ENCODE measurements at places on chromosomes 1 and 21. TPM values are rescaled to one million over a fixed set of nuclear protein-coding genes. Genes with fewer than 3 reads are reported as not detected.

LRRIQ3 gene
- 0.17 TPM for total RNA-seq

DNA sequence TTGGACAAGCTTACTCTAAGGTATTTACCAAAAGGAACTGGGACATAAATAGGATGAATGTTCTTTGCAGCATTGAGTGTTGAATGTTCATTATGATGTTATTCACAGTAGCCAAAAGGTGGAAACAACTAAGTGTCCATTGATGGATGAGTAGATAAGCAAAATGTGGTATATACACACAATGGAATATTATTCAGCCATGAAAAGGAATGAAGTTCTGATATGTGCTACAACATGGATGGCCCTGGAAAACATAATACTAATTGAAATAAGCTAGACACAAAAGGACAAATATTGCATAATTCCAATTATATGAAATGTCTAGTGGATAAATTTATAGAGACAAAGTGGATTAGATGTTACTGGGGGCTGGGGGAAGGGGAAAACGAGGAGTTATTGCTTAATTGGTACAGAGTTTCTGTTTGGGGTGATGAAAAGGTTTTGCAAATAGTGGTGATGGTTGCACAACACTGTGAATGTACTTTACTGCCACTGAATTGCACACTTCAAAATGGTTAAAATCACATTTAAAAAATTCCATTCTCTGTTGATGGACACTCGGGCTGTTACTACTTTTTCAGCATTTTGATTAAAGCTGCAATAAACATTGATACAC, 2.9 kb downstream of the MTARC1 start:
- H3K27ac ChIP-seq, result no peak overlapping the region
- DNase-seq, result no peak
- peaks cover 53% of the 10 kb centered on the region for H3K4me1 ChIP-seq
- H3K4me3 ChIP-seq, result no peak overlapping the region
- no peaks in the 10 kb centered on the region for H3K36me3 ChIP-seq

EPS8L3 gene
- total RNA-seq, result not detected

- H3K36me3 ChIP-seq, result no peaks in the 10 kb centered on the region
- H3K27ac ChIP-seq, result no peak overlapping the region
- no peaks in the 10 kb centered on the region for H3K4me1 ChIP-seq
Observed at GRCh38 chr1:5780324-5780716, 211.9 kb downstream of the NPHP4 start.

- no peak for DNase-seq
- no peaks in the 10 kb centered on the region for H3K27me3 ChIP-seq
- H3K4me1 ChIP-seq, result peaks cover 31% of the 10 kb centered on the region
- H3K27ac ChIP-seq, result peak overlapping the region; percentile 97
- no peaks in the 10 kb centered on the region for H3K36me3 ChIP-seq
- H3K4me3 ChIP-seq, result peak overlapping the region; percentile 89
Observed at GRCh38 chr21:31730712-31731055, 1.2 kb downstream of the SCAF4 start.

DNA sequence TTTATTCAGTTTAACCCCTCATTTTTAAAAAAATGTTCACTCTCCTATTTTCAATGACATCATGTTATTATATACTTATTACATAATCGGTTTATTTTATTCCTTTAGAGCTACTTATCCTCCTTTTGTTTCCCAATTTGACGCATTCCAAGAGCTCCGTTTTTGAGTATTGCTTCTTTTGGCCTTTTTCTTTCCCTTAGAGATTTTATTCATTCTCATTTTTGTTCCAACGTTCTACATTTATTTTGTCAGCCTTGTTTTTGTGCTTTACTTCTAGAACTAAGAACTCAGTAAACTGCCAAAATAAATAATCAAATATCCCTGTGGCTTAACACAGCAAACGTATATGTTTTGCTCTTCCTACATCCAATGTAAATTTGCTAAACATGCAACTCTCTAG, 769.1 kb downstream of the NCAM2 start:
- H3K36me3 ChIP-seq, result no peaks in the 10 kb centered on the region
- H3K27me3 ChIP-seq, result no peaks in the 10 kb centered on the region
- no peak for DNase-seq

- H3K4me1 ChIP-seq, result no peaks in the 10 kb centered on the region
- no peak overlapping the region for H3K27ac ChIP-seq
- no peaks in the 10 kb centered on the region for H3K36me3 ChIP-seq
- no peak for DNase-seq
- H3K27me3 ChIP-seq, result no peaks in the 10 kb centered on the region
Observed at GRCh38 chr1:219020386-219020785, 153.3 kb upstream of the LYPLAL1 start.

LCE1E gene
- not detected for total RNA-seq

TCHH gene
- total RNA-seq, result not detected

TSSK3 gene
- 3.7 TPM for total RNA-seq

Data from esophagus muscularis mucosa (tissue), 4 donors.